Activated CD4-positive, alpha-beta T cell treated with anti-CD3 and anti-CD28 coated beads, Interleukin-2, Interleukin-6, amounts not matched to agents 100 ng/mL and 50 ng/mL, durations not matched to agents 16 hours and 8 hours (primary cell): ENCODE measurements at places on chromosomes 12 and 14.

GRCh38 chr12:117076410-117077372, 22.5 kb downstream of the TESC start:
- DNase-seq: no peak

DNA sequence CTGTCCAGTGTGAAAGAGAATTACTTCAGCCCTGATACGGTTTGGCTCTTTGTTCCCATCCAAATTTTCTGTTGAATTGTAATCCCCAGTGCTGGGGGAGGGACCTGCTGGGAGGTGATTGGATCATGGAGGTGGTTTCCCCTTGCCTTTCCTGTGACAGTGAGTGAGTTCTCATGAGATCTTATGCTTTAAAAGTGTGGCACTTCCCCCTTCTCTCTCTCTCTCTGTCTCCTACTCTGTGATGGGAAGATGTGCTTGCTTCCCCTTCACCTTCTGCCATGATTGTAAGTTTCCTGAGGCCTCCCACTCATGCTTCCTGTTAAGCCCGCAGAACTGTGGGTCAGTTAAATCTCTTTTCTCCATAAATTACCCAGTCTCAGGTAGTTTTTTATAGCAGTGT, 5.5 kb upstream of the SLC15A5 start:
- DNase-seq: no peak

DNA sequence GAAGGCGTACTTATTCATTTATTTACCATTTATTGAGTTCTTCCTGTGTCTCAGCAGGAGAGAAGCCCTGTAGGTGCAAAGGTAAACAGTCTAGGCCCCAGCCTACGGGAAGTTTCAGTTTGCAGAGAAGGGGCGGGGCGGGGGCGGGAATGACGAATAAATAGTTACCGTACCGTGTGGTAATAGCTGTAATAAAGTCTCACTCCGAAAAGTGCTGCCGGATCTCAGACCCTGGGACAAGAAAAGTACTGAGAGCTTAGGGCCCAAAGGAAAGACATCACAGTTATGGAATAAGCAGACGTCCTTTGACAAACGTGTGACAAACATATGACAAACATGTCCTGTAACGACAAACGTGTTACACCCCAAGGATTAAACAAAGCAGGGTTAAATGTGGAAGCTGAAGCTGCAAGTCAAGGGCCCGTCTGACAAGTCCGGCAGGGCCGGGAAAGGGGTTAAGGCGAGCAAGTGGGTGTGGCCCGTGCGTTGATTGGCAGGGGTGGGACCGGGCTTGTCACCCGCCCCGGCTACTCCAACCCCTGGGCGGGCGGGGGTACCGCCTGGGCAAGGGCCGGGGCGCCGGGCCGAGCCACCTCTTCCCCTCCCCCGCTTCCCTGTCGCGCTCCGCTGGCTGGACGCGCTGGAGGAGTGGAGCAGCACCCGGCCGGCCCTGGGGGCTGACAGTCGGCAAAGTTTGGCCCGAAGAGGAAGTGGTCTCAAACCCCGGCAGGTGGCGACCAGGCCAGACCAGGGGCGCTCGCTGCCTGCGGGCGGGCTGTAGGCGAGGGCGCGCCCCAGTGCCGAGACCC, at the start of gene LRP10:
TSS of gene LRP10 (plus strand) at position 517 of the 809 bp plus-strand sequence. CDS start 564 bp downstream, outside the sequence.
- DNase-seq: peak; percentile 89

GRCh38 chr12:14779834-14780233, 23.4 kb downstream of the WBP11 start:
- DNase-seq: no peak

DNA sequence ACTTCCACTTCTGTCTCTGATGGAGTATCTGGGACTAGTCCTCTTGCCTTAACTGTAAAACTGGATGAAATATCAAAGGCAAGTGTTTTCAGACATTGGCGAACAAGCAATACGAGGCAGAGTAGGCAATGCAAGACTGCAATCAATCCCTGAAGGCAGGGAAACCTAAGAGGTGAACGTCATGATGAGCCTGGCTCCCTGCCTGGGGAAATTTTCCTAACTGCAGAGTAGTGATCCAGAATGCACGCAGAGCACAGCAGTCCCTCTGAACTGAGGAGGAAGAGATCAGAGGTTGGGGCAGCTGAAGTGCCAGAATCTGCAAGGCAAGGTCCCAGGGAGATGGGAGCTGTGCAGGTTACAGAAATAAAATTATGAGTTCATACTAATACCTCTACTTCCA, 18.5 kb downstream of the BHLHE41 start:
- DNase-seq: no peak

GRCh38 chr12:85834378-85834777, 1.8 kb downstream of the RASSF9 start:
- no peak for DNase-seq

GRCh38 chr12:20213723-20214625, 154.4 kb upstream of the PDE3A start:
- no peak for DNase-seq

DNA sequence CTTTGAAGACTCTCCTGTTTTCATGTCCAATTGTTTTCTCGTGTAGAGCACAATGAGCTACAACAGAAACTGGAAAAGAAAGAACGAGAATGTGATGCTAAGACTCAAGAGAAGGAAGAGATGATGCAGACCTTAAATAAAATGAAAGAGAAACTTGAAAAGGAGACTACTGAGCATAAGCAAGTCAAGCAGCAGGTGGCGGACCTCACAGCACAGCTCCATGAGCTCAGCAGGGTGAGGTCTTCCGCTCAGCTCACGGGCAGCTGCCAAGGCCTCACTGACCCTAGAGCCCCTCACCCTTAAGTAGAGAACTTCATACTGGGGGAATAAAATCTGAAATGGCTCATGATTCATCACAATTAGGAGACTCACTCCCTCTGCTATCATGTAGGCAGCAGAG, 134.7 kb downstream of the GPR135 start:
- DNase-seq: no peak

- peak; percentile 61 for DNase-seq
Measured at GRCh38 chr12:28065374-28065773, 92.8 kb upstream of the PTHLH start.

- DNase-seq: no peak
Measured at GRCh38 chr14:92925446-92925845, 2.5 kb downstream of the CHGA start.

GRCh38 chr14:72516936-72517700, 376.8 kb downstream of the DPF3 start:
- peak; percentile 86 for DNase-seq

DNA sequence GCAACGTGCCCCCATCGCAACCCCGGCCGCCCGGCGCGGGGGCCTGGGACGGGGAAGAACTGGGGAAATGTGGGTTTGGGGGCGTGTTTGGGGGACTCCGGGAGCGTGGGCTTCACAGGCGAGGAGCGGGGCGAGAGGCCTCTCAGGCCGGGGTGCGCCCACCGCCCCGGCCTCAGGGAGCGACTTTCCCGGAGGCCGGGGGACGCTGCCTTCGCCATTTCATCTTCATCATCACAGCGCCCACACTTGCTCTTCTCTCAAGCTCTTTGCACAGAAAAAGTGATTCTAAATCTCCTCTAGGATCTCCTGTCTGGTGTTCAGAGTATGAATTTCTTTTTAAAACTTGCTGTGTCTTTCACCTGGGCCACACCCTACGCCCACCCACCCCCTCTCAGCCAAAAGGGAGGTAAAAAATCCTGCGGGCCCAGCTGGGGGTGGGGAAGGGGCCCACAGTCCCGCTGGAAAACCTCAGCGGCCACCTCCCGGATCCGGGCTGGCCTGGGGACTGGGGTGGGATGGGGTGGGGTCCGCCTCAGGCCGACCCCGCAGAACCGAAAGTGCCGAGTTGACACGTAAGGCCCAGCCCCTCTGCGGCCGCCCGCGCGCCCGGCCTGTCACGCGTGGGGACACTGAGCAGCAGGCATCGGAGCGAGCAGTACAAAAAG, 7.4 kb downstream of the CDKN1B start:
- no peak for DNase-seq

DNA sequence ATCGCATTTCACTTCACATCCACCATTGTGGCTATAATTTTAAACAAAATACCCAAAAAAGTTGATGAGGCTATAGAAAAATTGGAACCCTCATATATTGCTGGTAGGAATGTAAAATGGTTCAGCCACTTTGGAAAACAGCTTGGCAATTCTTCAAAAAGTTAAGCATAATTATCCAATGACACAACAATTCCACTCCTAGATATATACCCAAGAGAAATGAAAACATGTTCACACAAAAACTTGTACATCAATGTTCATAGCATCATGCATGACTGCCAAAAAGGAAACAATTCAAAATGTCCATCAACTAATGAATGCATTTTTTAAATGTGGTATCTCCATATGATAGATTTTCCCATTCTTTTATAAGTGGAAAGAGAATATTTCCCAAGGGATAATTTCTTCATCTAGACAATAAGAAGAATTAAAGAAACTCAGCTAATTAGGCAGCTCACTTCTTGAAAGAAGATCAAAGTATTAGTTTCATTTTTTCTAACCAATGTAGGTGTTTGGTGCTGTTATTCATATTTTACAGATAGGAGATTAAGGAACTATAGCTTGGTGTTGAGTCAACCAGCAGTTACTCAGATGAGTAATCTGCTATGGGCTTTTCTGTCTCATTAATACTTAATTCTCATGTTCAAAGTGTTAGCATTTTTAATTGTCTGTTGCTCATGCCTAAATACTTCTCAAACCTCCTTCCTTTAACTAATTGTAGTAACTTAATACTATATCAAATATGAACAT, 32.8 kb downstream of the YEATS4 start:
- peak; percentile 12 for DNase-seq

DNA sequence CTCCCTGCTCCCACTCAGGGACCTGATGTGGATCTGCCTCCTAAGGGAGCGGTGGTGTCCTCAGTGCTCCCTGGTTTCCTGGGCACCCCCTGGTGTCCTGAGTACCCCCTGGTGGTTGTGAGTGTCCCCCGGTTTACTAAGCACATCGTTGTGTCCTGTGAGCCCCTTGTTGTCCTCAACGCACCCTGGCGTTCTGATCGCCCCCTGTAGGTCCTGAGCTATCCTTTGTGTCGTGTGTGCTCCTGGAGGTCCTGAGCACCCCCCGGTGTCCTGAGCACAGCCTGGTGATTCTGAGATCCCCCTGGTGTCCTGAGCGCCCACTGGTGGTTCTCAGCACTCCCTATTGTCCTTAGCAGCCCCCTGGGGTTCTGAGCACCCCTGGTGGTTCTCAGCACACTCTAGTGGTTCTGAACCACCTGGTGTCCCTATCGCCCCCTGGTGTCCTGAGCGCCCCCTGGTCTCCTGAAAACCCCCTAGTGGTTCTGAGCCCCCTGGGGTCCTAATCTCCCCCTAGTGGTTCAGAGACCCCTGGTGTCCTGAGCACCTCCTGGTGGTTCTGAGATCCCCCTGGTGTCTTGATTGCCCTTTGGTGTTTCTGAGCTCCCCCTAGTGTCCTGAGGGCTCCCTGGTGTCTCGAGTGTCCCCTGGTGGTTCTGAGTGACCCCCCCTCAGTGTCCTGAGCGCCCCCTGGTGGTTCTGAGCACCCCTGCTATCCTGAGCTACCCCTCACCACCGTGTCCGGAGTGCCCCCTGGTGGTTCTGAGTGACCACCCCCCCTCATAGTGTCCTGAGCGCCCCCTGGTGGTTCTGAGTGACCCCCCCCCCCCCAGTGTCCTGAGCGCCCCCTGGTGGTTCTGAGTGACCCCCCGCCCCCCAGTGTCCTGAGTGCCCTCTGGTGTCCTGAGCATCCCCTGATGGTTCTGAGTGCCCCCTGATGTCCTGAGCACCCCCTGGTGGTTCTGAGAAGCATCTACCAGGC, 615.1 kb downstream of the TMEM121 start:
- peak; percentile 81 for DNase-seq

DNA sequence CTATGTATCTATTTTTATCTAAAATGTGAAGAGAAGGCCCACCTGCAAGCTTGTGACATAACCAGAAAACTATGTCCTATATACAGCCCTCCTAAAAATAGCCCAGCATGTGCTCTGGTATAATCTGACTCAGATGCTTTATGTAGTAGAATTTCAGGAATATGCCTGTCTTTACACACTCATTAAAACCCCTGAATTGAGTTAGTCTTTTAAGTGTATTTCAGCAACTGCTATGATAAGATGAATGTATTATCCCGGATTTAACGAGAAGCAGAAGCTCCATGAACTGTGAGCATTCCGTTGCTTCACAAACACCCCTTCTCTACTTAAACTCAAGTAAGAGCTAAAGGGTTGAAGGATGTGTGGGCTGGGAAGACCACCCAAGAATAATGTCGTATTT, 89.9 kb upstream of the PRICKLE1 start:
- no peak for DNase-seq

GRCh38 chr12:114662512-114663177, 21.3 kb downstream of the TBX3 start:
- DNase-seq: peak; percentile 73

- no peak for DNase-seq
Measured at GRCh38 chr12:26290565-26290964, 95.2 kb downstream of the SSPN start.

DNA sequence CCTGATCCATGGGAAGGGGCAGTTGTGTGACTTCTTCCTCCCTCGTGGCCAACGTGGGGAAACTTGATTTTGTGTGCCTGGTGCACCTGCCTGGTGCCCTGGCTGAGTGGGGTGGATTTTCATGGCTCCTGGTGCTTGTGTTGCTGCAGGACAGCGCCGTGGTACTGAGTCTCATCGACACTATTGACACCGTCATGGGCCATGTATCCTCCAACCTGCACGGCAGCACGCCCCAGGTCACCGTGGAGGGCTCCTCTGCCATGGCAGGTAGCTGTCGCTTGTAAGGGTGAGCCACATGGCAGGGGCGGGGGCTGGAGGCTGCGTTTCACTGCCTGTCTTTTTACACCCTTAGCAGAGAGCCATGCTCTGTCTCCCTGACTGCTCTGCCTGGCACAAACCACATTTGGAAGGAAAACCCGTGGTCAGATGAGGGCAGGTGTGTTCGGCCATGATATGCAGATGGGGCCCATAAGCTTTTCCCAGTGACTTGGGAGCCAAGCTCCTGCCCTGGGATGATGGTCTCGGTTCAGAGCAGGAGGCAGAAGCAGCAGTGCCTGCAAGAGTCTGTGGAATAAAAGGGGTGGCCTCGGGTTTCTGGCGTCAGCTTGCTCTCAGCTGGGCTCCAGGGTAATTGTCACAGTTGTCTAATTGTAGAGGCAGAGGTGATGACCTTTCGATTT, 49.5 kb downstream of the ADGRD1 start:
- DNase-seq: no peak

DNA sequence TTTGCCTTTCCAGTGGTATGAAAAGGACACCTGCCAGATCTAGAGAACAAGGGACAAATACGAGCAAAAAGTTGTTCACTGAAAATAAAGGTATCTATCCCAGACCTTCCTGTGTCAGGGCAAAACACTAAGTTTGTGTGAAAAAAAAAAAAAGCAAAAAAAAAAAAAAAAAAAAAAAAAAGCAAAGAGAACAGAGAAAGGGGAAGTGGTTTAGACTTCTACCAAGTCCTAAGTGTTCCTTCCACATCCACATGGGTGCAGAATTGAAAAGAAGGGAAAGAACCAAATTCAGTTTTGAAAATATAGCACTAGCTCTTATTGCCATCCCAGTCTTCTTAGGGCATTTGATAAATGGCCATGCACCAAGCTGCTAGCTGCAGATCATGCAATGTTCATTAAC, 41.7 kb downstream of the ZCRB1 start:
- no peak for DNase-seq

GRCh38 chr14:89351516-89352404, 65.3 kb downstream of the FOXN3 start:
- DNase-seq: peak; percentile 55

DNA sequence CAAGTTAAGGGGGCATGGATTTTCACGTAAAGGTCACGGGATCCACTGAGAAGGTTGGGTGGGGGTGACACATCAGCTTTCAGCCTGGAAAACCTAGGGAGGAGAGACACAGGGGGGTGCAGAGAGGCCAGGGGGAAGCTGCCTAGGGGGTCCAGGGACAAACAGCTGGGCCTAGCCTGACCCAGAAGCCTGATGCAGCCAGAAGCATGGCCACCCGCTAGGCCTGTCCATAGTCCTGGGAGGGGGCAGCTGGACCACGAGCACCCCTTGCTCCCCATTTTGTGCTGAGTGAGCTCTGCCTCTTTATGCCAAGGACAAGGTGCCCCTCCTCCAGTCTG, 322.7 kb upstream of the RTL1 start:
- no peak for DNase-seq
